ENCODE measurements at places on chromosomes 7 and 10.

DNA sequence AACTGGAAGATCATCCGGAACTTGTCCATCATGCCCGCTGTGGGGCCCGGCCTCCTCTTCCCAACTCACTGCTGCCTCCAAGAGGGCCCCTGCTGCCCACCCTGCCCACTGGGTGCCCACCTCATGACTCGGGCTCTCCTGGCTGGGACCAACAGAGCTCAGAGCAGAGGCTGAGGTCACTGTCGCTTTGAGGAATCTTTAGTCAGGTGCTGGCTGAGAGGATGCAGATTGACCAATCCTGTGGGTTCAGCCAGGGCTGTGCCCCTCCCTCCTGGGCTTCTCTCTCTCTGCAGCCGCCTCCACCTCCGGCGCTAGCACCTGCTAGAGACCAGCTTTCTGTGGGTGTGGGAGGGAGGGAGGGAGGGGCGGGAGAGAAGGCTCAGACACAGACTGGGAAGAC lies at the start of gene CALHM1:
CALHM1 (minus strand) TSS at position 181 of the 400 bp plus-strand sequence; CDS start at position 32, 149 bp downstream.
- no peak for DNase-seq

DNA sequence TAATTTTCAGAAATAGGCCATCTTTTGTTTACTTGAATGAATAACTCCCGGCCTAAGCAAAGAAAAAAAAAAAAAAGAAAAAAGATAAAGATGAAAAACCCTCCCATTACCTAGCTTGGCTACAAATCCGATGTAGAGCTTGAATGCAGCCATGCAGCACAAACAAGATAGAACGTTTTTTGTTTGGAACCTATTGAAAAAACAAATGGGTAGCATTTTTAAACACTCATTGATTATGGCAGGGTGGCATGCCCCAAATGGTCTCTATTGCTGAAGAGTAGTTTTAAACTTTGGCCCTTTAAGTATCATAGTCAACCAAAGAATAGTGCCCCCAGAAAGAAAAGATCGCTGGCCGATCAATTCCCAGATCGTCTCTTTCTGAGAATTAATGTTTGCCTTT lies 84.4 kb downstream of the VTI1A start:
- DNase-seq: no peak

DNA sequence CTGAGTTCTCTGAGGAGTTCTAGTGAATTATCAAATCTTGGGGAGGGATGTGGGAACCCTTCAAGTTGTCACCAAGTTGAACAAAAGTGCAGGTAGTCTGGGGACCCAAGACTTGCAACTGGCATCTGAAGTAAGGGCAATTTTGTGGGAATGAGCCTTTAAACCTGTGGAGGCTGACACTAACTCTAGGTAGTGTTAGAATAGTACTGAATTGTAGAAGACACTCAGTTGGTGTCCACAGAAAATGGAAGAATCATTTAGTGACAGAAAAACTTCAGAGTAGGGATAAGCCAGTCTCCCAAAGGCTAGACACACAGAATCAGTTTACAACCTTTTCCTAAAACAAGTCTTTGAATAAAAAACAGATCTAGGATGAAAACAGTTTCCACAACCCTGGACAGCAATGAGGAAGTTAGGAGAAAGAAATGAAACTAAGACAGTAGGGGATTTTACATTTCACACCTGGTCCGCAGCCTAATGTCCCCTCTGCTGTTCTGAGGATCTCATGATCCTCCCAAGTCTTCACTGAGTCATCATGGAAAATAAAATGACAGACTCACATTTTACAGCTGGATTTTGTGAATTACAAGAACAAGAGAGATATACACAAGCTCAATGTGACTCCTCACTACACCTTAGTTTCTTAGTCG lies 23.0 kb upstream of the ING3 start:
- DNase-seq: no peak

- no peak for DNase-seq
These were observed 26.8 kb downstream of the PRPF18 start for GRCh38 chr10:13613519-13613918.

DNA sequence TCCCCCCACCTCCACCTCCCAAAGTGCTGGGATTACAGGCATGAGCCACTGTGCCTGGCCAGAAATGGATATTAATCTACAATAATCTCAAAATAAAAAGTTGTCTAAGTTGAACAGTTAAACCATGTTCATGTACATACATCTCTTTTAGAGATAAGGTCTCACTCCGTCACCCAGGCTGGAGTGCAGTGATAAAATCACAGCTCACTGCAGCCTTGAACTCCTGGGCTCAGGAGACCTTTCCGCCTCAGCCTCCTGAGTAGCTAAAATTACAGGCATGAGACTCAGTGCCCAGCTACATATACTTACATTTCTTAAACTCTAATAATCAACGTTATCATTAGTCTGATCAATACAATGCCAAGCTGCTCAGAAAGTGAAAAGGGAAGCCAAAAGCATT lies 36.2 kb downstream of the VSTM4 start:
- DNase-seq: no peak

DNA sequence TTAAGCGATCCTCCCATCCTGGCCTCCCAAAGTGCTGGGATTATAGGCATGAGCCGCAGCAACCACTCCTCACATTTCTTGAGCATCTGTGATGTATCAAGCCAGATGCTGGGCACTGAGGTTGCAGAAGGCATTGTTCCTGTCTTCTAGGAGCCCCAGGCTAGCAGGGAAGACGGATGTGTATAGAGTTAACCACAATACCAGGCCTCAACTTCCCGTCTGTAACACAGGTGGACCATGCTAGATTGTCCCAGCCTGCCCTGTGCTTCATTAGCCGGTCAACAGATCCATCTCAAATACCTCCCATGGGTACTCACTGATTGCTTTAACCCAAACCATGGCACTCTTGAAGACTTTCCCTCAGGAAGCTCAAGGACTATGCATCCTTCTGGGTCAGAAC lies 1.8 kb upstream of the CLDN4 start:
- no peak for DNase-seq

DNA sequence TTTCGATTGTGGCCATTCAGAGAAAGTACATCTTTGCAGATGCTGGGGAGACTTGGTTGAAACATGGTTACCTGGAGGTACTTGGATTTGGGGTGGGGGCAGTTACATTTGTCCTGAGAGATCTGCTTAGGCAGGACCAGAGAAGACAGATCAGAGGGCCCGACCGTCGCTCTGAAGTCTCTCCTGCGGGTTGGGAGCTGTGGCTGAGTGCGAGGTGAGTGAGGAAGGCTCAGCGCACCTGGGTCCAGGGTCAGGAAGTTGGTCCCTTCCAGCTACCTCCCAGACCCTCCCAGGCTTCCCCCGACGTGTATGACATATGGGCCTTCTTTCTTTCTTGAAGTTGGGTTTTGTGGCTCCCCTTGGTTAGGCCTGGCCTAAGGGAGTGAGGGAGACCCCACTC lies 56.3 kb downstream of the LHPP start:
- DNase-seq: no peak

DNA sequence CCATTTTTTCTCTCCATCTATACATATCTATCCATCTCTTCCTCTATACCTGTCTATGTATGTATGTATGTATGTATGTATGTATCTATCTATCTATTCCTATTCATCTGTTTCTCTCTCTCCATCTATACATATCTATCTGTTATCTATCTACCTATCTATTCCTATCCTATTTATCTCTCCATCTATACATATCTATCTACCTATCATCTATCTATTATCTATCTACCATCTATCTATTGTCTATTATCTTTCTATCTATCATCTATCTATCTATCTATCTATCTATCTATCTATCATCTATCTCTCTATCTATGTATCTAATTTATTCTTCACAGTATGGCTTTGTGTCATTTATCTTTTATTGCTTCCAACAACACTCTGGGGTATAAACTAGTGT lies 1124.4 kb downstream of the TYW1 start:
- DNase-seq: no peak

DNA sequence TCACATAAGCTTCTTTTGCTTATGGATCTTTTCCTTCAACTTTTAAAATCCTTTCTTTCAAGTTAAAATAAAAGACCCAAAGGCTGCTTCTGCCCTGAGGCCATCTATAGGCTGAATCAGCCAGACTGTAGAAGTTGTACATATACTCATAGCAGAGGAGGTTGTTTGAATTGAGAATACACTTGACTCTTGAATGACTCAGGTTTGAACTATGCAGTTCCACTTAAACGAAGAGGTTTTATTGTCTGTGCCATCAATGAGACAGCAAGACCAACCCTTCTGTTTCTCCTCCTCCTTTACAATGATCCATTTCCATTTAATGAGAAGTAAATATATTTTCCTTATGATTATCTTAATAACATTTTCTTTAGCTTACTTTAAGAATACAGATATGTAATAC lies 5.8 kb downstream of the ZNF365 start:
- no peak for DNase-seq

- peak; percentile 61 for DNase-seq
These were observed 199.1 kb upstream of the PRKCQ start for GRCh38 chr10:6778992-6779701.

DNA sequence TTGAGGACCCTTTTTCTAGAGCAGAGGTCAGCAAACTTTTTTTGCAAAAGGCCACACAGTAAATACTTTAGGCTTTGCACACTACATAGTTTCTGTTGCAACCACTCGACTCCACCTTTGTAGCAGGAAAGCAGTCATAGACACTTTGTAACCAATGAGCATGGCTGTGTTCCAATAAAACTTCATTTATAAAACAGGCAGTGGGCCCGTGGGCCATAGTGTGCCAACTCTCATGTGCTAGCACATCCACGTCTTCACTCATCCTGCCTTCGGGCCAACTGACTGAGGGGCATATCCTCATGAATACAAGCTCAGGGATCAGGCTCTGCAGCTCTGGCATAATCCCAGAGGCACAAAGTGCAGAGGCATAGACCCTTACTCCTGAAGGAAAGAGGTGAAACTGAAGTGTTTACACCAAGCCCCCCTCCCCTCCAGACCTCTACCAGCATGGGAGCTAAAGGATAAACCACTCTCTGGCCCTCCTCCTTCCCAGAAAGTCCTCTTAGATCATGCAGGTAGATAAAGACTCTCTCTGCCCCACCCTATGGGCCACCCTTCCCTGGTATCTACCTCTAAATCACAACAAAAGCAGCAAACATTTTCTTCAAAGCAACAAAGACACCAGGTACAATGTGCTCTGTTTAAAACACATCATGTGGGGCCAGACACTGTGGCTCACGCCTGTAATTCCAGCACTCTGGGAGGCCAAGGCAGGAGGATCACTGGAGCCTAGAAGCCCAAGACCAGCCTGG lies 71.0 kb downstream of the DLG5 start:
- no peak for DNase-seq

DNA sequence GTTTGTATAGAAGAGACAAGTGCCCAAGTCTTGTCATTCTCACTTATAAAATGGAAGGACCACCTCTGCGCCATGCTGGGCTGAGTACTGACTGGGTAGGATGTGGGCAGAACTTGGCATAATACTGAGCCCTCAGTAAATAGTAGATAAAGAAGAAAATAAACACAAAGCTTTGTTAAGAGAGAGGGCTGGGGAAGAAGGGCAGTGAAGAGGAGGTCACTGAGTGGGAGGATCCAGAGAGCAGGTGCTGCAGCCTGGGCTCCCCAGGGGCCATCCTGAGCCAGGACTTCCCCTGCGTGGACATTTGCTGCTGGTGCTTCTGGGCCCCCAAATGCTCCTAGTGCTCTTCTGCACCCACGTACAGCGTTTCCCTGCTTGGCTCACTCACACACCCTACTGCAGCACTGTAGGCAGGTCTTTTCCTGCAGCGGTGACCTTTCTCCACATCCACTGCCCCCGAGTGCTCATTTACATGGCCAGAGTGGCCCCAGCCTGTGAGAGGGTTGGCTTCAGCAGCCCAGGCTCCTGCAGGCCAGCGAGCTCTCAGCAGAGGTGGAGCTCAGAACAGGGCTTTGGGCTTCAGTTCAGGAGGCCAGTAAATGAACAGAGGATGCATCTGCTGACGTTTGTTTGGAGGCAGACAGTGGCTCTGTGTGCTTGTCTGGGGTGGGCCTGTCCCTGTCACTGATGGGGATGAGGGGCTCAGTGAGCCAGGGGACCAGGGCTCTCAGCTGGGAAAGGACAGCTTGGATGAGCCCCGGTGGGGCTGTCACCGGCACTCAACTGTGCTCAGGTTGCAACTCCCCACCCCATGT lies 164.6 kb downstream of the ADARB2 start:
- DNase-seq: no peak

DNA sequence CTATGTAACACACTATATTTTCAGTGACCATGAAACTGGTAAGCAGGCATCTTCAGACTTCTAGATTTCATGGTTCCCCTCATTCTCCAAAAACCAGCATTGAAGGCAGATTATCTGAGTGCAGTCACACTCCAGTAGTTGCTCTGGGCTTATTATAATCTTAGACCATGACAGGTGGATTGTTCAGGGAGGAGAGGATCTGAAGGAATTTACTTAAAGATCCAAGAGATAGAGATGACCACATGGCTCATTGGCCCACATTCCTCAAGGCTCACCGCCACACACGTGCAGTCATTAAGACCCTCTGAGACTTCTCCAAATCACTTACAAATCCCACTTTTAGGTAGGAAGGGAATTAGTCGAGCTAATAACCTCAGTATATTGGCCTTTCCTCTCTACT lies 55.2 kb downstream of the GSAP start:
- DNase-seq: no peak

DNA sequence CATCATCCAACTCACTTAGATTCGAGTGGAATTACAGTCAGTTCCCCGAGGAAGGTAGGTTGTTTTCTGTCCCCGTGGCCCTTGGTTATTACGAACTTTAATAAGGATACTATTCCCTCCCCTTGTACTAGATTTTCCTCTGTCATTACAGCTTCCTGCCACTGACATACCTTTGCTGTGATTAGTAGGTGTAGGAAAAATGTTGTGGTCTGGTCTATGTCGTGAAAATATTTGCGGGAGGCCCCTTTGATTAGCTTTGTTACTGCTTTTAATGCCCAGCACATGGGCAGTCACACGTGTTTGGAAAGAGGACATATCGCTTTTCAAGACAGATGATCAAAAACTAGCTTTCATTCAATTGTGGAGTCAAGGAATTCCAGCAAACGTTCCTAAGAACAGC lies 92.2 kb downstream of the GATA3 start:
- no peak for DNase-seq

GRCh38 chr7:44765579-44766415 lies 17.1 kb downstream of the ZMIZ2 start:
- DNase-seq: no peak

Data from AG09319 (cell line).